ENCODE measurements at places on chromosomes 4 and X.

GRCh38 chr4:6693231-6694176 lies at the start of gene S100P:
TSS of gene S100P (plus strand) at chr4:6693878. CDS start at chr4:6693933, 55 bp downstream.
- no peak for DNase-seq

DNA sequence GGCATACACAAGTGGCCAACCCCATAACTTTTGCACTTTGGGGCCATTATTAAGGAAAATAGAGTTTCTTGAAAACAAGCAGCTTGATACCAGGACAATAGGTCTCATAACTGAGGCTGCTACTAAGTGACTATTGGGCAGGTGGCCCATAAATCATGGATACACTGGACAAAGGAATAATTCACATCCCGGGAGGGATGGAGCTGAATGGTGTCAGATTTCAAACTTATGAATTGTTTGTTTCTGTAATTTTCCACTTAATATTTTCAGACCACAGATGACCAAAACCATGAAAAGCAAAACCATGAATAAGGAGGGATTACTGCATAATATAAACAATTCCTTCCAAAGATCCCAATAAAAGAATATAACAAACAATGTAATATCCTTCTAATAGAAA lies 114.4 kb downstream of the WDFY3 start:
- DNase-seq: no peak

DNA sequence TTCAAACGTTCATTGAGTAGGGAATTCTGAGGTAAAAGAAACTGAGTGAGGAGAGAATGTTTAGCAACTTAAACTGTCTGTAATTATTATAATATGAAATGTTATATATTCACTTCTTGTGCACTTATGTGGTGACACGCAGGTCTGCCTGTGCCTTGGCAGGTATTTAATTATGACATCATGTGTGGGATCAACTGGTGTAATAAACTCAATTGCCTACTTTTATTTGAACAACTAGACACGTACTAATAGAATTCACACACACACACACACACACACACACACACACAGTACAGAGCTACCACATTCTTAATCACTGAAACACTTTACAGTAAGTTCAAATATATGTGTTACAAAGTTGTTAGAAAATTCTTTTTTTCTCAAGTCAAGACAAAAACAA lies 20.7 kb upstream of the SLC25A31 start:
- no peak for DNase-seq

GRCh38 chrX:24173115-24173847 lies 23.8 kb downstream of the ZFX start:
- DNase-seq: no peak

GRCh38 chr4:110815950-110816349 lies 193.1 kb upstream of the PITX2 start:
- DNase-seq: no peak

All from renal pelvis (tissue), 12 donors.